ENCODE measurements at places on chromosomes 2 and 18. TPM values are rescaled to one million over a fixed set of nuclear protein-coding genes. Genes with fewer than 3 reads are reported as not detected.

BMP10 gene
- not detected for total RNA-seq

GRCh38 chr2:111135910-111136297 is 15.2 kb downstream of the BCL2L11 start:
- no peak for DNase-seq

DNA sequence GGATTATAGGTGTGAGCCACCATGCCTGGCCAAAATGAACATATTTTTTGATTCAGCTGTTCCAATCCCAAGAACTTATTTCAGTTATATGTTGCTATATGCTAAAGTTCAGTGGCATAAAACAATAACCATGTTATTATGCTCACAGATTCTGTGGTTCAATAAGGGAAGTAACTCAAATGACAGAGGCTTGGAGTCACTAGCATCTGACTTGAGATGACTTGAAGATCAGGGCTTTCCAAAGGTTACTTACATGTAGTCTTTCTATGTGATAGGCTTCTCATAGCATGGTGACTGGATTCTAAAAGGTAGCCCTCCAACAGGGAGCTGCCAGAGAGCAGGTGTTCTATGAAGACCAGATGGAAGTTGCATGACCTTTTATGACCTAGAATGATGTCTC is 17.2 kb downstream of the CLK1 start:
- no peak for DNase-seq

NETO1 gene
- not detected for total RNA-seq

PSMA8 gene
- 0.37 TPM for total RNA-seq

- no peak for DNase-seq
Measured at GRCh38 chr2:22027345-22028005, 903.7 kb downstream of the TDRD15 start.

SERPINB3 gene
- not detected for total RNA-seq

GRCh38 chr18:21167641-21168377 is 56.2 kb upstream of the ROCK1 start:
- no peak for DNase-seq

UGT1A1 gene
- total RNA-seq: not detected

MYCN gene
- not detected for total RNA-seq

- no peak for DNase-seq
Measured at GRCh38 chr2:13819896-13820295, 812.6 kb upstream of the LRATD1 start.

DNA sequence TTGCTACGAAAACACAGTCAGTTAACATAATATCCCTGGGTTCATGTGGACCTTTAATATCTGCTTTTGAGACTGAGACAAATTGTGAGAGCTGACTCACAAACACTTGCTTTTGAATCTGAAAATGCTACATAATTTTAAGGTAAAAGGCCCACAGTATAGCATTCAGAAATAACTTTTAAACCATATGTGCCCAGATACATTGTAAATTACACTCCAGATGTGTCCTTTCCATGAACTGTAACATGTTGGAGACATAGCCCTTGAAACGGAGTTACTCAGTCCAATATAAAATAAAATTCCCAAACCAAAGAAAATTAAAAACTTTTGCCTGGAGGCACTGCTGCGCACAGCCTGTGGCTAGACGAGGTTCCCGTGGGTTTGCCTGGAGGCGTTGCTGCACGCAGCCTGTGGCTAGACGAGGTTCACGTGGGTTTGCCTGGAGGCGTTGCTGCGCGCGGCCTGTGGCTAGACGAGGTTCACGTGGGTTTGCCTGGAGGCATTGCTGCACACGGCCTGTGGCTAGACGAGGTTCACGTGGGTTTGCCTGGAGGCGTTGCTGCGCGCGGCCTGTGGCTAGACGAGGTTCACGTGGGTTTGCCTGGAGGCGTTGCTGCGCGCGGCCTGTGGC is 131.9 kb upstream of the ALKAL2 start:
- no peak for DNase-seq

- no peak for DNase-seq
Measured at GRCh38 chr18:70994116-70994515, 705.3 kb downstream of the SOCS6 start.

GRCh38 chr2:20447437-20448245 is 767 bp downstream of the RHOB start:
- no peak for DNase-seq

GRCh38 chr2:237968048-237968862 is 1.4 kb downstream of the UBE2F start:
- DNase-seq: peak; percentile 86

GRCh38 chr18:43367895-43368294 is 90.6 kb upstream of the SYT4 start:
- no peak for DNase-seq

- no peak for DNase-seq
Measured at GRCh38 chr2:46978723-46979122, 63.1 kb upstream of the MCFD2 start.

GRCh38 chr2:237898057-237898414 is 38.6 kb downstream of the RAMP1 start:
- DNase-seq: no peak

GRCh38 chr2:234292205-234292961 is 204.5 kb downstream of the ARL4C start:
- DNase-seq: peak; percentile 93

DNA sequence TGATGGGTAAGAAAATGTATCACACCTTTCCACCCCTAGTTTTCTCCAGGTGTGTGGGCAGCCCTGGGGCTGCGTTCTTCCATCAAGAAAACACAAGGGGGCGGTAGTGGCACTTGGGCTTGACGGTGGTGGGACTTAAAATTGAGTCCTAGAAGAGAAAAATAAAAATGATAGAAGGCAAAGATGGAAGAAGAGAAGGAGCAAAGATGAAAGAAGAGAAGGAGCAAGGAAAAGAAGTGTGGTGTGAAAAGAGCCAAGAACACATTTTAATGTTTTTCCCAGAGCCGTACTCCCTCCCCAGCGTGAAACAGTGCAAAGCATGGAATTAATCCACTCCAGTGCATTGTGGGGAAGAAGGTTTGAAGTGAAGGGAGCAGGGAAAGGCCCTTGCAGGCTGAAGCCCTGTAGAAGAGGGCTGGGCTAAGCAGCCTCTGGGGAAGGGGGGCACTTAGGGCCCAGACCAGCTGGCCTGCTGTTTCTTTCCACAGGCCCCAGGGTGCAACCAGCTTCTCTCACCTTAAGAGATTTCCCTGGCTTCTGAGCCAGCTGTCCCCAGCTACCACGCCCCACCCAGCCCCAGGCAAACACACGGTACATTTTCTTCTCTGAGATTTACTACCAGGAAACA is 256.8 kb downstream of the RNF152 start:
- DNase-seq: peak; percentile 31
